ENCODE measurements at places on chromosomes 5 and 9. TPM values are rescaled to one million over a fixed set of nuclear protein-coding genes. Genes with fewer than 3 reads are reported as not detected.

GRCh38 chr5:160324886-160325285, 12.5 kb upstream of the CCNJL start:
- H3K4me1 ChIP-seq = no peaks in the 10 kb centered on the region
- H3K4me3 ChIP-seq = no peak overlapping the region
- H3K36me3 ChIP-seq = no peaks in the 10 kb centered on the region
- H3K27me3 ChIP-seq = no peaks in the 10 kb centered on the region

GRCh38 chr5:76805821-76806505, 12.9 kb upstream of the F2RL1 start:
- no peaks in the 10 kb centered on the region for H3K4me1 ChIP-seq
- no peaks in the 10 kb centered on the region for H3K36me3 ChIP-seq
- no peaks in the 10 kb centered on the region for H3K27me3 ChIP-seq

GRCh38 chr5:72224946-72225463, 95.0 kb downstream of the MRPS27 start:
- H3K27me3 ChIP-seq = no peaks in the 10 kb centered on the region
- H3K27ac ChIP-seq = no peak overlapping the region
- H3K36me3 ChIP-seq = no peaks in the 10 kb centered on the region
- H3K4me1 ChIP-seq = no peaks in the 10 kb centered on the region
- DNase-seq = no peak

GRCh38 chr9:133612051-133612450, 2.9 kb upstream of the FAM163B start:
- H3K4me3 ChIP-seq = no peak overlapping the region
- no peaks in the 10 kb centered on the region for H3K36me3 ChIP-seq
- no peak for DNase-seq
- H3K4me1 ChIP-seq = no peaks in the 10 kb centered on the region
- H3K27me3 ChIP-seq = peaks cover 6% of the 10 kb centered on the region
- H3K27ac ChIP-seq = no peak overlapping the region

GRCh38 chr5:139185589-139185988, 12.6 kb downstream of the SIL1 start:
- no peaks in the 10 kb centered on the region for H3K4me1 ChIP-seq
- no peak for DNase-seq
- H3K27me3 ChIP-seq = no peaks in the 10 kb centered on the region
- H3K4me3 ChIP-seq = no peak overlapping the region
- H3K36me3 ChIP-seq = no peaks in the 10 kb centered on the region
- H3K27ac ChIP-seq = no peak overlapping the region

DNA sequence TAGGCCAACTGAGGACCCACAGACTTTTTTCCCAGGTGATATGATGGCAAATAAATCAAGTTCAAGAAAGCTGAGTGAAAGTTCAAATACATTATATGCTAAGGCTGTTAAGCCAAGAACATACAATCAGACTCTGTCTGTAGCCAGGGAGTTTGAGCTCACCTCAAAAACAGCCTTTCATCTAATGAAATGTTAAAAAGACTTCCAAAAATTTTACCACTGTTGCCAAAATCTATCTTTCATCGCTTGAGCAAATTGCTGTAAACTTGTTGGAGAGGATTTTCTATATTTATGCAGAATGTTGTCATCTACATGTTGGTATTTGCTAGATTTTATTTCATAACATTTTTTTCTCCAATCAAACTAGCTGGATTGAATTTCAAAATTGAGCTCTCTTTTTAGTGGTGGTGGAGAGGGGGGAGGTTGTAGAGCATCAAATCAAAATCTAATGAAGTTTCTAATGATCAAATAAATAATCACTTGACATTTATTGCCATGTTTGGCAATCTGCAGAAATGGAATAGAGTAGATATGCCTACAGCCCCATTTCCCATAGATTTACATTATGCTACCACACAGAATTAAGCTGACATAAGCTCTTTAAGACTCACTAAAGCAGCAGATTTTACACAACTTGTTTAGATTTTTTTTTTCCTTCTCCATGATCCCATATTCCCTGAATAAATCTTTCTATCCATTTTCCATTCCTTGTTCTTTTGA, 828.9 kb upstream of the ZNF608 start:
- H3K4me1 ChIP-seq = no peaks in the 10 kb centered on the region
- H3K27me3 ChIP-seq = no peaks in the 10 kb centered on the region
- no peak for DNase-seq
- no peak overlapping the region for H3K27ac ChIP-seq
- no peak overlapping the region for H3K4me3 ChIP-seq

DNA sequence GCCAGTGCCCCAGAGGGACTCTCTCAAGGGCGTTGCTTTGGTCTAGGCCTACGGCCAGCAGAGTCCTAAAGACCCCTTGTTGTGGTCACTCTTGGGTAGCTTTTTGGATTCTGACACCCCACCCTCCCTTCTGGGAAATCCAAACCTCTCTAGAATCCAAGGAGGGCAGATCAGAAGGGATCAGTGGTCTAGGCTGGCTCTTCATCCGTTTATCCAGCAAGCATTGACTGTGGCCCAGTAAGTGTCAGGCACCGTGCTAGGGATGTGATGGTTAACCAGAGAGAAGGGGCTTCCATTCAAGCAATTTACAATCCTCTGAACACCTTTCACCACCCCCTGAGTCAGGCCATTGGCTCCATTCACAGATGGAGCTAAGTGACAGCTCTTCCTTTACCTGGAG, 181.1 kb downstream of the PTTG1 start:
- no peaks in the 10 kb centered on the region for H3K27me3 ChIP-seq
- H3K4me1 ChIP-seq = no peaks in the 10 kb centered on the region
- DNase-seq = no peak
- H3K36me3 ChIP-seq = no peaks in the 10 kb centered on the region
- H3K4me3 ChIP-seq = no peak overlapping the region
- H3K27ac ChIP-seq = no peak overlapping the region

DNA sequence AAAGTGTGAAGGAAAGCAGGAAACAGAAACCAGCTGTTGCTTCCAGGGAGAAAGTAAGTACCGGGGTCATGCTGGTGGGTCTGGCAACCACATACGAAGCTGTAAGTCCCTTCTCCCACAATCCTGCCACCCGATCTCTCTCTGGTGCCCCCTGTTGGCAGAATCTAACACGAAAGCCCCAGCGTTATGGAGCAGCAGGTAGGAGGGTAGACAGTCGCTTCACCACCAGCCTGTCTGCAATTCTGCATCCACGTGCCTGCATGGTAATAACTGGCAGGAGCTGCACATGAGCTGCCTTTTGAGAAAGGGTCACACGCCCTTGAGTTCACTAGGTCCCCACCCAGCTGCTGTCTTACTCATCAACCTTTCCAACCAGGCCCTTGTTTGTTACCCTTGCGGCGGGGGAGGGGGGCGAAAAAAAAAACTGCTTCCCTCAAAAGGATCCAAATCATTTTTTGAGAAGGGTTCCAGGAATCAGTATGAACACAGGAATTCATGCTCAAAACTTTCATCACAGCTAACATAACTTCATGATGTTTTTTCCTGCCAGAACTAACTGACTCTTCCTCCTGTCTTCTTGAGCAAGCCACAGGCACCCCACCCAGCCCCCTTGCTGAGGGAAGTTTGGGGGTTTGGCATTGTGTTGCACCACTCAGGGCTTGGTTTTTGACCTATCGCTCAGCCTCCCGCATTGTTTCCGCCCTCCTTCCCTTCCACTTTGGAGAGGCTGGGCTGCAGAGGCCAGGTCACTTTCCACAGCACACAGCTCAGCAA, 19.6 kb upstream of the TMEM252 start:
- H3K4me1 ChIP-seq = no peaks in the 10 kb centered on the region
- no peak overlapping the region for H3K4me3 ChIP-seq
- DNase-seq = peak; percentile 62
- H3K36me3 ChIP-seq = no peaks in the 10 kb centered on the region

DNA sequence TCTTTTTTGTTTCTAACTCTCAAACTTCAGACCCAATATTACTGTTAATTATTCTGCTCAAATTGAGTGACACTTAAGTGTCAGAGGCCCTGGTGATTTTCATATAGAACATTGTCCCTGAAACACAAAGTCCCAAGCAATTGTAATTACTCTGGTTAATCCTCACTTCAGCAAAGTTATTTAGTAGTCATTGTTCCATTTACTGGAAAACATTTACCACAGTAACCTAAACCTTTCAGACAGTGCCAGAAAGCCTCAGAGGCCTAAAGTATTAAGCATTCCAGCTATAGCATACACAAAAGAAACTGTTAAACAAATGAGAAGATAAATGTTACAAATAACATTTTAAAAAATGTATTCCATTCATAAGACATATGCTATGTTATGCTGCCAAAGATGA, 237.2 kb upstream of the CDH6 start:
- no peak for DNase-seq
- no peaks in the 10 kb centered on the region for H3K4me1 ChIP-seq
- no peak overlapping the region for H3K4me3 ChIP-seq
- no peaks in the 10 kb centered on the region for H3K36me3 ChIP-seq
- H3K27ac ChIP-seq = no peak overlapping the region
- H3K27me3 ChIP-seq = no peaks in the 10 kb centered on the region

GRCh38 chr9:135989722-135990467, 28.7 kb upstream of the UBAC1 start:
- no peak for DNase-seq
- H3K36me3 ChIP-seq = no peaks in the 10 kb centered on the region
- H3K27ac ChIP-seq = no peak overlapping the region
- no peaks in the 10 kb centered on the region for H3K4me1 ChIP-seq
- H3K4me3 ChIP-seq = no peak overlapping the region
- H3K27me3 ChIP-seq = no peaks in the 10 kb centered on the region

GRCh38 chr9:87054999-87055686, 107.8 kb upstream of the GAS1 start:
- DNase-seq = no peak
- no peaks in the 10 kb centered on the region for H3K27me3 ChIP-seq
- no peak overlapping the region for H3K27ac ChIP-seq
- no peaks in the 10 kb centered on the region for H3K4me1 ChIP-seq

GRCh38 chr5:112138526-112138925, 280.6 kb downstream of the EPB41L4A start:
- no peak overlapping the region for H3K27ac ChIP-seq
- no peaks in the 10 kb centered on the region for H3K27me3 ChIP-seq

DNA sequence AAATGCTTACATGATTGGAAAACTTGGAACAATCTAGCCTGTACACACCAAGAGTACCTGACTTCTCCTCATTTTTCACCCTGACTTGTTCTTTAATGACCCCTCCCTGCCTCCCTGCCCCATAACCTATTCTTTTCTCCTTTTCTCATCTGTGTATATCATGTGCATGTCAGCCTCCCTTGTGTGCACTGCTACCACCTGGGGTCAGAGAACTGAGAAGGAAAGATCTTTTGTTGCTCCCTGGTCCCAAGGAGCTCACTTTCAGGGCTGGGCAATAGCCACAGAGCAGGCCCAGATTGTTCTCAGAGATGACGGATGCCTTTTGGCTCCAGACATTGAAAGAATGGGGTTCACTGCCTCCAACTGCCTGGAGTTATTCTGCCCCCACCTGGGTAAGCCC, 5.1 kb downstream of the MAP1B start:
- DNase-seq = no peak
- H3K4me1 ChIP-seq = no peaks in the 10 kb centered on the region
- H3K36me3 ChIP-seq = no peaks in the 10 kb centered on the region
- no peak overlapping the region for H3K4me3 ChIP-seq
- H3K27me3 ChIP-seq = no peaks in the 10 kb centered on the region
- H3K27ac ChIP-seq = no peak overlapping the region

The MAN1B1 gene
- 34.2 TPM for total RNA-seq

The HMMR gene
- total RNA-seq = not detected

The SEMA4D gene
- 17.7 TPM for total RNA-seq

The IL33 gene
- 6.9 TPM for total RNA-seq

The SHISAL2B gene
- not detected for total RNA-seq

The GAPT gene
- 0.61 TPM for total RNA-seq

All from uterus (tissue), 4 donors.